ENCODE measurements at places on chromosomes 12 and 14. TPM values are rescaled to one million over a fixed set of nuclear protein-coding genes. Genes with fewer than 3 reads are reported as not detected.

COX8C gene
- not detected for total RNA-seq

NPFF gene
- not detected for total RNA-seq

BEST3 gene
- not detected for total RNA-seq

TSPAN8 gene
- total RNA-seq: not detected

Data from osteoblast (primary cell).